ENCODE measurements at places on chromosomes 13 and 19. TPM values are rescaled to one million over a fixed set of nuclear protein-coding genes. Genes with fewer than 3 reads are reported as not detected.

Gene NXNL1
- not detected for total RNA-seq

DNA sequence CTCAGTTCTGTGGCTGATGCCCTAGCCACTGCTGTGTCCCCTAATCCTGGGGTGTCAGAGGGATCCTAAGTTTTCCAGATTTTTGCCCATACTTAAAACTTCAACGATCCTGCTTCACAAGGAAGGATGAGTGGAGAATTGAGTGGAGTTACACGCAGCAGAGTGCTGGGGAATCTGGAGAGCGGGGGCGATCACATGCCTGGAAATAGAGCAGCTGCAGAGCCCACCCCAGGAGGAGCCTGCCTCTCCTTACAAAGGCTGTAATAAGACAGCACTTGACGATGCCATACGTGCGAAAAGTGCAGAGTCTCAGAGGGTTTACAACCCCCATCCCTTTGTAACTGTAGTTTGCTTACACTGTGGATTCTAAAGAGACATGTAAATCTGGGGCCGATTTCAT, 40.6 kb downstream of the SUGP2 start:
- no peak for DNase-seq
- H3K27ac ChIP-seq, result no peak overlapping the region
- no peak overlapping the region for H3K4me3 ChIP-seq
- no peaks in the 10 kb centered on the region for H3K4me1 ChIP-seq

Gene TRPC4
- 0.17 TPM for total RNA-seq

GRCh38 chr13:101579281-101579802, 126.9 kb downstream of the ITGBL1 start:
- H3K4me1 ChIP-seq, result peaks cover 4% of the 10 kb centered on the region
- no peaks in the 10 kb centered on the region for H3K36me3 ChIP-seq
- H3K4me3 ChIP-seq, result no peak overlapping the region
- H3K27me3 ChIP-seq, result no peaks in the 10 kb centered on the region
- DNase-seq, result no peak

DNA sequence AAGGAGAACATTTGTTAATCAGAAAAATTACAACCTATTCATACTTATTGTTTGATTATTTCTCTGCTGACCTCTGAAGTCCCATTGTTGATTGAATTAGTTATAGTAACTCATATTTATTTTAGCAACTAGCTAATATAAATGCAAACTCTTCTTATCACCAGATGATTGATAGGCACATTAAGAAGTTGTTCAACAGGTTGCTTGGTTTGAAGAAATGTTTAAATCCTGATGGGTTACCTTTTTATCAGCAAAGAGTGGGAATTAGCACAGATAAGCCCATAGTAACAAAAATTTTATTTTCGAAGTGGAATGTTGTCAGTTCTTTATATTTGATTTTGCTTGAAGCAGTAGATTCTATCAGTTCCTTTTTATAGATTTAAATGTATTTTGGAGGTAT, 44.4 kb downstream of the KLF5 start:
- H3K27me3 ChIP-seq, result no peaks in the 10 kb centered on the region
- no peak overlapping the region for H3K4me3 ChIP-seq
- DNase-seq, result no peak
- H3K36me3 ChIP-seq, result no peaks in the 10 kb centered on the region
- no peak overlapping the region for H3K27ac ChIP-seq
- H3K4me1 ChIP-seq, result no peaks in the 10 kb centered on the region

Gene CYP4F11
- total RNA-seq, result 77.4 TPM

- no peaks in the 10 kb centered on the region for H3K36me3 ChIP-seq
- H3K4me1 ChIP-seq, result no peaks in the 10 kb centered on the region
- no peak overlapping the region for H3K4me3 ChIP-seq
- no peak overlapping the region for H3K27ac ChIP-seq
Measured at GRCh38 chr13:92894447-92894846, 332.2 kb upstream of the GPC6 start.

Gene INSR
- 97.5 TPM for total RNA-seq

DNA sequence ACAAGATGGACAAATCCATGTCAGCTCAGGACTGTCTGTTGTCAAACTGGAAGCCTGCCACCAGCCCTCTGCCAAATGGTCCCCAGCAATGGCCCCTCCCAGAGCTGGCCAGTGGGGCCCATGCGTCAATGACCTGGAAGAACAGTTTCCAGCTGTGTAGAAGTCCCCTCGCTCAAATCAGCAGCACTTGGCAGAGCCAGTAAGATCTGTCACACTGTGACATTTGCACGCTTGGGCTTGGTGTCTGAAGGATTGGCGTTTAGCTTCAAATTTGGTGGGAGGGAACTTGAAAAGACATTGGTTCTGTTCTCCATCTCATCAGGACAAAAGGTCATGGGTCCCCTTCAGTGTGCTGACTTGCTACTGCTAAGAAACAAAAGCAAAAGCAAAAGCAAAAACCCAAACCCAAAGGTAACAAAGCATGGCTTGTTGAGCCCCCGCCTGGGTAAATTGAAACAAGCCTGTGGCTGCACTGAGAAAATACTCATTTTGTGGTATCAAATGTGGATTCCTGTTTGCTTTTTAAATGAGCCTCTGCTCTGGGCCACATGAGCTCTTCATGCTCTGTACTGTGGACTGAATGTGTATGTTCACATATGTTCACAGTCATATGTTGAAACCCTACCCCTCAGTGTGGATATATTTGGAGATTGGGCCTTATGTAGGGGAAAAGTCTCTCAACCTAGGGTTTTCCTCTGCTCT, 253.6 kb upstream of the MAB21L1 start:
- H3K4me1 ChIP-seq, result no peaks in the 10 kb centered on the region
- no peaks in the 10 kb centered on the region for H3K27me3 ChIP-seq
- no peaks in the 10 kb centered on the region for H3K36me3 ChIP-seq
- H3K4me3 ChIP-seq, result no peak overlapping the region
- no peak for DNase-seq

Gene CC2D1A
- total RNA-seq, result 12.0 TPM

Measured in liver (tissue), 10 donors.